ENCODE measurements at places on chromosomes 13 and 19.

DNA sequence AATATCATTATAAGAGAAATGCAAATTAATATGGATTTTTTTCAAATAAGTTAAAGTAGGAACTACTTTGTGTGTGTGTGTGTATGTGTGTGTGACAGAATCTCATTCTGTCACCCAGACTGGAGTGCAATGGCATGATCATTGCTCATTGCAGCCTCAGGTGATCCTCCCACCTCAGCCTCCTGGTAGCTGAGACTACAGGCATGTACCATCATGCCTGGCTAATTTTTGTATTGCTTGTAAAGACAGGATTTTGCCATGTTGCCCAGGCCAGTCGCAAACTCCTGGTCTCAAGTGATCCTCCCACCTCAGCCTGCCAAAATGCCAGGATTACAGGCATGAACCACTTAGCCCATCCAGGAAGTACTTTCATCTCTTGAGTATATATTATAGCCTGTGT, 3.2 kb upstream of the ERVV-2 start:
- DNase-seq, result no peak

- DNase-seq, result no peak
Observed at GRCh38 chr19:7739801-7740681, 7.3 kb downstream of the CD209 start.

GRCh38 chr13:27168086-27168485, 3.5 kb downstream of the USP12 start:
- DNase-seq, result no peak

DNA sequence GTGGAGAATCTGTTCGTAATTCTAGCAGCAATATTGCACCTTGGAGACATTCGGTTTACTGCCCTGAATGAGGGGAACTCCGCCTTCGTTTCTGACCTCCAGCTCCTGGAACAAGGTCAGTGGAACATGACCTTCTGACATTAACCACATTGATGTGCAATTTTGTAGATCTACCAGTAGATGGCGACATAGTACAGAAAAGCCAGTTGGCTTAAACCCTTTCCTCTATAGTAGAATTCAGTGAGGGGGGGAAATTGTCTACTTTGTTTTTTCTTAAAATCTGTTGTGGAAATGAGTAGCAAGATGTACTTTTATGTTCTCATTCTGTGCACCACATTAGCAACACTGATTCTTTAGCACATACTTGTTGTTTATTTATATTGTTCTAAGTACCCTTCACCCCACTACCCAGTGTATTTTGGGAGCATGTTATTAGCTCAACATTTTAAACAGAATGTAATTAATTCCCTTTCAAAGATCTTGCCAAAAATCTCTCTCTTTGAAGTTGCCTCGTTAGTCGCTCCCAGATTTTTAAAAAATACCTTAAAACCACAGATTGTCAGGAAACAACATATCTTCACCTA, 332.2 kb downstream of the MYO16 start:
- DNase-seq, result peak; percentile 61

GRCh38 chr19:7214324-7215089, 79.7 kb downstream of the INSR start:
- DNase-seq, result no peak

DNA sequence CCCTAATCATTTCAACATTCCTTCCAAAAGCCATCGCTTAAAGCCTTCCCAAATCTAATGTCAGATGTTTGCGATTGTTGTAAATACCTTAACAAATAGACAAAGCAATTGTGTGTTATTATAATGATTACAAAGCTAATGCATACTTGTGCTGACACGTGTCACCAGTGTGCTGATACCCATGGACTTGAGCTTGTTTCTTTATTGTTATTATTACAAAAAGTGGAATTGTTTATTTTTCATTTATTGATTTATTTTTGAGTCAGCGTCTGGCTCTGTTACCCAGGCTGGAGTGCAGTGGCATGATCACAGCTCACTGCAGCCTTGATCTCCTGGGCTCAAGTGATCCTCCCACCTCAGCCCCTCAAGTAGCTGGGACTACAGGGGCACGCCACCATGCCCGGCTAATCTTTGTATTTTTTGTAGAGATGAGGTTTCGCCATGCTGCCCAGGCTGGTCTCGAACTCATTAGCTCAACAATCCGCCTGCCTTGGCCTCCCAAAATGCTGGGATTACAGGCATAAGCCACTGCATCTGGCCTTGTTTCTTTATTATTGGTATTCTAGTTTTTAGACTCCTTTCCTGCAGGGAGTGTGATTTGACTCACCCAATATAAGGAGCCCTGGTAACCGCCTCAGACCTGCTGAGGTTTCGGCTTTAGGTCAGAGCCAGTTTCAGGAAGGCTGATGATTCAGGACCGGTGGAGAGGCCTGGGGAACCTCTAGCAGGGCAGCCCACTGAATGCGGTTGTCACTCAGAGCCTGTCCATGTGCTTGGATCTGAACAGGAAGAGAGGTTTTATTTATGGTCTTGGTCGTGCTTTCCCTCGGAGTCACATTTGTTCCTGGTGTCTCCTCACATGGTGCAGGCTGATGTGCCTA, 2.1 kb upstream of the FBXO17 start:
- DNase-seq, result peak; percentile 13

GRCh38 chr19:23254141-23254910, 4.1 kb upstream of the ZNF724 start:
- DNase-seq, result no peak

DNA sequence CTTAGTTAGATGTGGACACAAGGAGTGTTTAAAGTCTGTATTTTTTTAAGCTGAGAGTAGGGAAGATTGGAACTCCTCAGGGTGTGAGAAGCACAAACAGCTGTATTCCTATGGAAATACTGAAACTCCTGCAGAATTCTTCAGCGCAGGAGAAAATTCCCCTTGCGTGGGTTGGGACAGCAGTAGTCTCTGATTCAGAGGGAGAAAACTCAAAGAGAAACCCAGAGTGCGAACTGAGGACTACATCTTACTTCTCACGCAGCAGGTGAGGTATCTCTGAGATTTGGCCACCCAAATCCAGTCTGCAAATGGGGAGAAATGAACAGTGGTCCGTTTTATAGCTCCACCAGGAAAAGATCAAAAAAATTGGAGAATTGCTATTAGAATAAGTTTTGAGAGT, 60.9 kb downstream of the FRY start:
- no peak for DNase-seq

DNA sequence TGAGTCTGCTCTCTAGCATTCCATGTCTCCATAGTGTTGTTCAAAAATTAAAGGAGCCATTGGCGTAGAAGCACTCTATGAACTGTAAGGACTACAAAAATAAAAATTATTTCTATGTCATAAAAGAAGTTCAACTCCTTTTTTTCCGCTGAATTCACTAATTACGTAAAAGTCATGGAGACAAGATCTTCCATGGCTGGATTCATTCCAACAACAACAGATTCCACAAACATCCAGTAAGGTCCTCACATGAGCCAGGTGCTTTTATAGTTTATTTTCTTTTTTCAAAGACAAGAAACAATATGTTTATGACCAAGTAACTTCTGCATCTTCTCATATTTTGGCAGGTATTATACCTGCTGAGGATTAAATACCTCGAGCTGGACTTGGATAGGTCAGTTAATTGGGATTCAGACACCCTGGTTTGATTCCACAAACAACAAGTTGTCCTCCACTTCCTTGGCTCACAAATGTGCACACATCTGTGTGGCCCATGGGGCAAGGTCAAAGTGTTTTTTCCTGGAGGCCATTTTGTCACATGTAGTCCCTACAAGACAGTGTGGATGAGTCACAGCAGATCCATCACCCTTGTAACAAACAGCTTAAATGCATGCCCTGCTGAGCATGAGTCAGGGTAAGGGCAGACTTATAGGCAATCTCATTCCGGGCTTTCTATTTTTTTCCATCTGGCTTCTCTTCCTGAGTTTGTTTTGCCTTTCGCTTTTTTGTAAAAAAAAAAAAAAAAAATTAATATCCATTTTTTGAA, 475.6 kb downstream of the COG6 start:
- DNase-seq, result peak; percentile 57

DNA sequence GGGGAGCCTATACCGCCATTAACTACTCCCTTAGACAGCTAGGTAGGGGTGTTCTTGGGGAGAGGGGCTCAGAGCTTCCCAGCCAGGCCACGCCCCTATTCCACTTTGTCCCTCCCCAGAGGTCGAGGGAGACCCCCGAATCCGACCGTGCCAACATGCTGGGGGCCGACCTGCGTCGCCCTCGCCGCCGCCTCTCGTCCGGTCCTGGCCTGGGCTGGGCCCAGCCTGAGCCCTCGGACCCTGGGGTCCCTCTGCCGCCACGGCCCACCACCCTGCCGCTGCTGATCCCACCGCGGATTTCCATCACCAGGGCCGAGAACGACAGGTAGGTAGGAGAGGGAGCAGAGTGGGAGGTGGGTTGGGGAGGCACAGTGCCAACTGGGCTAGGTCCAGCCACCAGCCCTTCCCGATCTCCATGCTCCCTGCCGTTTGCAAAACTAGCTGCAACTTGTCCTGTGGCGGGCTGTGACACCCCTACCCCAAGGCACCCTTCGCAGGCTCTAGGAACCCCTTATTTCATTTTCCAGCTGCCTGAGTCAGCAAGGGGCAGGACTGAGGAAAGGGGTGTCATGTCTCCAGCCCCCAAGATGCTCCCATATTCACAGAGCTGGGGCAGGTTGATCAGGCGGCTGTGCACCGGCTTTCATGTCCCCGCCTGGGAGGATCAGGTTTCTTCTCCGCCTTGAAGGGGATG, 2.6 kb upstream of the PDE4A start:
- DNase-seq, result no peak

GRCh38 chr13:41383386-41383785, 72.3 kb downstream of the NAA16 start:
- DNase-seq, result peak; percentile 44

DNA sequence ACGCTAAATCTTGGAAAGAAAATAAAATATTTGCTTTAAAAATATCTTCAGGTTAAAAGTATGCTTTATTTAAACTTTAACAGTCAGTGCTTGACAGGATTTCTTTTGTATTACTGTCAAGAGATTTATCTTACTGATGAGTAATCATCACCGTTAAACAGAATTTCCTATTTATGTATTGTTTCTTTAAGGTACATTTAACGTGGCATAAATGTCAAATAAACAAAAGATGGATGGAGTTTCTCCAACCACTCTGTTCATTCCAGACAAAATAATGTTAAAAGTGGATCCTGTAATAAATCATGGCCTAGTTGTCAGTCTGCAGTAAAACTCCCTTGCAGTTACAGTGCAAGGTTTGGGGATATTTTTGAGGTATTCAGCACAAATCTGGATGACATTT, 298.3 kb downstream of the DIAPH3 start:
- no peak for DNase-seq

GRCh38 chr19:15045506-15045905, 3.8 kb upstream of the CASP14 start:
- no peak for DNase-seq

GRCh38 chr13:50589139-50589538, 254.4 kb downstream of the DLEU7 start:
- DNase-seq, result peak; percentile 98

DNA sequence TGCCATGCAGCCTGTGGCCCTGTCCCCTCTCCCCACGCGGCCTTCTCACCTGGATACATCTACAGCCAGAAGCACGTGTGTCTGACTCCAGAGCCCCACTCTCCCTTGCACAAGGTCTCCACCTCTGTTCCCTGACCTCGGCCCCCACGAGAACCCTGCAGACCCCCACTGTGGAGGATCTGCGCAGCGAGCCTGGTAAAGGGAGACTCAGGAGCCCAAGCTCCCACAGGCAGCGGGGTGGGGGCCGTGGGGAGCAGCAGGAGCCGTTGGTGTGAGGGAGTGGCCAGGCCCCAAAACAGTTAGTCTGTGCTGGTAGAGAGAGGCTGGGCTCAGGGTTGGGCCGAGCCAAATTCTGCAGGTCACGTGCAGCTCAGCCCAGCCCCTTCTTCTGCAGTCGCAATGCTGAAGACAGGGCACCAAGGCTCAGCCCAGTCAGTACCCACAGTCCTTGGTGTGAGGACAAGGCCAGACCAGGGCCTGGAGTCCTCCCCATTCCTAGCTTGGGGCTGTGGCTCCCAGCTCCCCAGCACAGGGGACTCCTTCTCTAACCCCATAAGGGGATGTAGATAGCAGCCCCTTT, 28.7 kb upstream of the SLC7A10 start:
- no peak for DNase-seq

DNA sequence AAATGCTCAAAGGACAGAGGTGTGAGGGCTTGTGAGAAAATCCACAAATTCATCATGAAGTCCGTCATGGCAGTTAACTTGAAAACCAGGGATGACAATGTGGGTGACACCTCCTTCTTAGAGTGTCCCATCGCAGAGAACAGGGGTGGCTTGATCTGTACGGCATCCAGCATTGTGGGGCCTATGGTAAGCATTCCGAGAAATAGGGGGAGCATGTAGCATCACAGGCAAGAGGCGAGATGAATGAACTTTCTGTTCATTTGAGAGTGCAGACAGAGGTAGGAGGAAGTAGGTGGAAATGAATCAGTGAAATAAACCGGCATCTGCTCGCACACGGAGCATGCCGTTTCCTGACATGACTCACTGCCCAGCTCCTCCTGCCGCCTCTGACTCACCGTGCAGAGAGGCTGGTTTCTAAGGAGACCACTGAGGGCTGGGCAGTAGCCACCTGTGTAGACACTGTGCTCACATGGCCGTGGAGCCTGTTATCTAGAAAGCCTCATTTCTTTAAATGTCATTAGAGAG, 339.0 kb downstream of the RFC3 start:
- DNase-seq, result peak; percentile 90

- DNase-seq, result peak; percentile 41
Observed at GRCh38 chr13:23985839-23986238, 88.5 kb upstream of the C1QTNF9B start.

GRCh38 chr13:73932091-73932490, 202.1 kb downstream of the KLF12 start:
- no peak for DNase-seq

- DNase-seq, result peak; percentile 77
Observed at GRCh38 chr13:74114202-74114601, 20.0 kb downstream of the KLF12 start.

GRCh38 chr19:30254789-30255188, 117.4 kb upstream of the ZNF536 start:
- DNase-seq, result no peak

DNA sequence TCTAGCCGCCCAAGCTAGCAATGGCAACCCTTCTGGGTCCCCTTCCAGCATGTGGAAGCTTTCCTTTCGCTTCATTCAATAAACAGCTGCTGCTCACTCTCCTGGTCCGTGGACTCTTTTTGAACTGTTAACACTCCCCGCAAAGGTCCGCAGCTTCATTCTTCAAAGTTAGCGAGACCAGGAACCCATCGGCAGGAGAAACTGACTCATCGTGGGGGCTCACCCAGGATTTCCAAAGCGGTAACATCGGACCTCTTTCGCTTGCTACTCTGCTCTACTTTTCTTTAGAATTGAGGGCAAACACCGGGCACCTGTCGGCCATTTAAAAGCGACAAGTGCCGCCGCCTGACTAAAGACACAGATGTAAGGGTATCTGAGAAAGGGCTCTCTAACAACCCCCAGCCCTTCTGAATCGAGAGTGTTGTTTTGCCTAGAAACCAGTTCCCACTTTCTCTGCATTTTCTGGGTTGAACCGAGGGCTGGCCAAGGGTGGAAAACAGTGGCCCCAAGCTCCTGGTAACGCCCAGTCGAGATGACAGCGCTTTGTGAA, 5.8 kb downstream of the UBA52 start:
- DNase-seq, result no peak

- DNase-seq, result no peak
Observed at GRCh38 chr13:99014522-99014921, 36.7 kb upstream of the DOCK9 start.

All from fibroblast of skin of back (primary cell).